Activated B cell treated with CpG ODN at 0.5 μM for 24 hours (primary cell): ENCODE measurements at places on chromosomes 1 and 21. TPM values are rescaled to one million over a fixed set of nuclear protein-coding genes. Genes with fewer than 3 reads are reported as not detected.

- peak overlapping the region; percentile 43 for H3K27ac ChIP-seq
- DNase-seq: no peak
- H3K27me3 ChIP-seq: peaks cover 20% of the 10 kb centered on the region
- H3K4me3 ChIP-seq: no peak overlapping the region
- no peaks in the 10 kb centered on the region for H3K4me1 ChIP-seq
- no peaks in the 10 kb centered on the region for H3K36me3 ChIP-seq
Observed at GRCh38 chr1:88088481-88088880, 595.6 kb upstream of the PKN2 start.

DNA sequence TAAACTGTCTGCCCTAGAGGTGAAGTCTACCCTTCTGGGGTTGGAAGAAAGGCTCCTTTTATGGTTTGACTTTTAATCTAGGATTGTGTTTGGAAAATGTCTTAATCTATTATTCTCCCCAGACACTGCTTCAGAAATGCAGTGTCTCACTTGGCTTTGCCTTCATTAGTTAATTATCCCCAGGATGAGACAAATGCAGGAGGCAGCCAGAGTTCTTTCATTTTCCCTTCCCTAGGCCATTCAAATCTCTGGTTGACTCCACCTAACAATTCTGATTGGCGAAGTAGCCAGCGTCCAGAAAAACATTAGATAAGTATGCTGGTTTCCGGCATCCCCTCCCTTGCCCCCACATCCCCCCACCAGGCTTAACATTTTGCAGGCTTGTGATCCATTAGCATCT is 325.8 kb upstream of the PBX1 start:
- no peak overlapping the region for H3K27ac ChIP-seq
- no peaks in the 10 kb centered on the region for H3K36me3 ChIP-seq
- no peak for DNase-seq
- no peaks in the 10 kb centered on the region for H3K4me1 ChIP-seq
- no peaks in the 10 kb centered on the region for H3K27me3 ChIP-seq

GRCh38 chr1:223525957-223526356 is 132.7 kb downstream of the CCDC185 start:
- H3K27ac ChIP-seq: no peak overlapping the region
- no peaks in the 10 kb centered on the region for H3K4me1 ChIP-seq
- DNase-seq: no peak
- no peak overlapping the region for H3K4me3 ChIP-seq
- no peaks in the 10 kb centered on the region for H3K36me3 ChIP-seq

GRCh38 chr21:27787046-27787445 is 820.2 kb upstream of the ADAMTS5 start:
- no peak for DNase-seq
- no peaks in the 10 kb centered on the region for H3K4me1 ChIP-seq
- no peaks in the 10 kb centered on the region for H3K27me3 ChIP-seq
- H3K27ac ChIP-seq: no peak overlapping the region

- no peaks in the 10 kb centered on the region for H3K27me3 ChIP-seq
- DNase-seq: no peak
- H3K27ac ChIP-seq: peak overlapping the region; percentile 77
- H3K4me1 ChIP-seq: peaks cover 15% of the 10 kb centered on the region
- H3K36me3 ChIP-seq: no peaks in the 10 kb centered on the region
Observed at GRCh38 chr1:185987611-185988321, 253.6 kb downstream of the HMCN1 start.

DNA sequence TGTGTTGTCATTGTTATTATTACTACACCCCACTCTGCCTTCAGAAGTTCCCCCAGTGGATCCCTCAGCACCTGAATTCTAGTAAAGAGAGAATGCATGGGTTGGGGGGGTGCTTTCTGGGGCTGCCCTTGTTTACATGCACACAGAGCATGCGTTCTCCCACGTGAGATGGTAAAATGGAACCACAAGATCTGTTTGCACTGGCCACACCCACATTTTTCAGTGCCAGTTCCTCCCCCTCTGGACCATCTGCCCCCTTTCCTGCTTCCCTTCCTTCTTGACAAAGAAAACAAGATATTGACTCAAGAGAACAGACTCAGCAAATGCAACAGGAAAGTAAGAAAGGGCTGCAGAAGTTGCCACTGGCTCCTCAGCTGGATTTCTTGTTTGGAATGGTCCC is 8.9 kb downstream of the SLC6A17 start:
- H3K36me3 ChIP-seq: no peaks in the 10 kb centered on the region
- H3K27ac ChIP-seq: no peak overlapping the region
- H3K4me1 ChIP-seq: no peaks in the 10 kb centered on the region

The GIPC2 gene
- total RNA-seq: not detected in 2 replicates

- DNase-seq: no peak
- H3K4me3 ChIP-seq: no peak overlapping the region
- no peak overlapping the region for H3K27ac ChIP-seq
Observed at GRCh38 chr1:212072047-212072446, 36.5 kb downstream of the DTL start.

DNA sequence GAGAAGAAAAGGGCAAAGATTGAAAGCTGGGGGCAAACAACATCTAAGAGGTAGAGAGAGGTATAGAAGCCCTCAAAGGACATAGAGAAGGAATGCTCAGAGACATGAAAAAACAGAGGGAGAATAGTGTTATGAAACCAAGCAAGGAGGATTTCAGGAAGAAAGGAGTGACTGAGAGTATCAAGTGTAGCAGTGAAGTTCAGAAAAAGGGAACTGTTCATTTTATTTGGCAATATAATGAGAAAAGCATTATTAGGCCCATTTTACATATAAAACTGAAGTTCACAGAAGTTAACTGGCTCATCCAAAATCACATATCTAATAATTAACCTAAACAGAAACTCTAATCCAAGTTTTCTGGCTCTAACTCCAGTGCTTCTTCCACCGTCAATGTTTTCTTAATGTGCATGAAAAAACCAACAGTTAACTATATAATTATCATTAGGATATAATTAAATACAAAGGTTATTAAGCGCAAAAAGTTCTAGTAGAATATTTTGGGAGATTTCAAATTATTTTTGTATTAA is 17.7 kb downstream of the NEXN start:
- DNase-seq: no peak
- H3K4me1 ChIP-seq: no peaks in the 10 kb centered on the region
- H3K27ac ChIP-seq: no peak overlapping the region

GRCh38 chr1:156414461-156415064 is 45.6 kb downstream of the RHBG start:
- peaks cover 67% of the 10 kb centered on the region for H3K27me3 ChIP-seq
- no peak overlapping the region for H3K27ac ChIP-seq
- no peaks in the 10 kb centered on the region for H3K36me3 ChIP-seq
- DNase-seq: no peak

- no peak for DNase-seq
- H3K36me3 ChIP-seq: peaks cover 92% of the 10 kb centered on the region
- H3K4me1 ChIP-seq: peaks cover 54% of the 10 kb centered on the region
- peak overlapping the region; percentile 5 for H3K4me3 ChIP-seq
Observed at GRCh38 chr1:178910023-178910422, 39.1 kb upstream of the ANGPTL1 start.

GRCh38 chr1:50023292-50024159 is at the start of gene AGBL4:
Gene AGBL4, minus strand, starts transcription at chr1:50023954.
- H3K4me3 ChIP-seq: peak within 1 kb of the TSS; percentile 44
- H3K27me3 ChIP-seq: peaks cover 18% of the 10 kb centered on the region
- H3K36me3 ChIP-seq: no peaks in the 10 kb centered on the region
- peaks cover 4% of the 10 kb centered on the region for H3K4me1 ChIP-seq

The DYNLT5 gene
- total RNA-seq: not detected in 2 replicates

DNA sequence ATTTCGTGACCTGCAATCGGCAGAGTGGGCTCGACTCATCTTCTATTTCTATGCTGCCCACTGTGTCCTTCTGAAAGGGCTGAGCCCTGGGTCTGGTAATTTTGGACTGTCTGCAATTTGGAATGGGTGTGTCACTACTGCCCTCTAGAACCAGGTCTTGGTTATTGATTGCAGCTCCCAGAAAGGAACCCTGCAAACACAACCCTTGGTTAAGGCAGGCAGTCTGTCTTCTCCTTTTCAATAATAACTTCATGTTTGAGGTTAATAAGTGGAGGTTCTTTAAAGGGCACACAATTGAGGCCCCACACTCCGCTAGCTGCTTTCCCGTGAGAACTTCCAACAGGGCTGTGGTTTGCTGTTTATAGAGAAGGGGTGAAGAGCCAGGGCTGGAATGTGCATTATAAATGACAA is 79.9 kb upstream of the LYST start:
- H3K27me3 ChIP-seq: no peaks in the 10 kb centered on the region
- DNase-seq: no peak
- H3K36me3 ChIP-seq: no peaks in the 10 kb centered on the region

GRCh38 chr1:92485381-92486250 is 1.1 kb downstream of the GFI1 start:
- H3K36me3 ChIP-seq: no peaks in the 10 kb centered on the region
- DNase-seq: peak; percentile 67
- H3K27ac ChIP-seq: no peak overlapping the region
- peaks cover 27% of the 10 kb centered on the region for H3K4me1 ChIP-seq
- H3K27me3 ChIP-seq: peaks cover 14% of the 10 kb centered on the region
- peak overlapping the region; percentile 90 for H3K4me3 ChIP-seq
